Right atrium auricular region (tissue), 2 donors: ENCODE measurements at places on chromosomes 13 and 19. TPM values are rescaled to one million over a fixed set of nuclear protein-coding genes. Genes with fewer than 3 reads are reported as not detected.

The ZNRF4 gene
- total RNA-seq, result not detected

DNA sequence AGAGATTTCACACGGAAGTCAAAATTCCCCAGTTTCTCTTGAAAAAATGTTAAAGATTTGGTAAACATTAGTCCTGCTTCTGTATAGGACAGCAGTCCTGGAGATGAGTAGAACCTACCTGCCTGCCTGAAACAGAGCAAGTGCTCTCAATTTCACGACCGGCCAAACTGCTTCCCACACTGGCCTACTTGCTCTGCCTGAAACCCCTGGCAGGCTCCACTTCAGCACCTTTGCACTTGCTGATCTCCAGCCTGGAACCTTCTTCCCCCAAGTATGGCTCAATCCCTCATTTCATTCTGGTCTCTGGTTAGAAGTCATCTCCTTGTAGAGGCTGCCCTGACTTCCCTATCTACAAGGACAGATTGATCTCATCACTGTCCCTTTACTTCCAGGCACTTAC is 271.4 kb downstream of the DLEU7 start:
- no peak for DNase-seq

GRCh38 chr13:39407138-39407537 is 195.9 kb downstream of the LHFPL6 start:
- no peak for DNase-seq

The CEACAM7 gene
- not detected for total RNA-seq

GRCh38 chr13:25147638-25148401 is 24.3 kb downstream of the AMER2 start:
- DNase-seq, result no peak

The CYP4F3 gene
- not detected for total RNA-seq

DNA sequence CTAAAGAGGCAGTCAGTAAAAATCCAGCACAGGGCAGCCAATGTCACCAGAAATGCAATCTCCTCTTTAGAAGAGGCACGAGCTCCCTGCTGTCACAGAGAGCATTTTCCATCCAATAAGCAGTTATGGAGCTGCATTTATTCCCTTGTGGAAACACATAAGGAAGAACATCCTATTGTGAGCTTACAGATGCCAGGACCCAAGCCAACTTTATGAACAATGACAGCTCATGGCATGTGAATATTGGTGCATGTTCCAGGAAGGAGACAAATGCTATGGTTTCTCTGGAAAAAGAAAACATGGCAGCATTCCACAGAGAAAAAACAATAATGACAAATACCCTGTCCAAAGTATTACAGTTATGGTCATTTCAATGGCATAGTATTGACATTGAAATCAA is 955.6 kb downstream of the UQCRFS1 start:
- no peak for DNase-seq

The ZNF888 gene
- 0.74 TPM for total RNA-seq

The C19orf33 gene
- 18.9 TPM for total RNA-seq

DNA sequence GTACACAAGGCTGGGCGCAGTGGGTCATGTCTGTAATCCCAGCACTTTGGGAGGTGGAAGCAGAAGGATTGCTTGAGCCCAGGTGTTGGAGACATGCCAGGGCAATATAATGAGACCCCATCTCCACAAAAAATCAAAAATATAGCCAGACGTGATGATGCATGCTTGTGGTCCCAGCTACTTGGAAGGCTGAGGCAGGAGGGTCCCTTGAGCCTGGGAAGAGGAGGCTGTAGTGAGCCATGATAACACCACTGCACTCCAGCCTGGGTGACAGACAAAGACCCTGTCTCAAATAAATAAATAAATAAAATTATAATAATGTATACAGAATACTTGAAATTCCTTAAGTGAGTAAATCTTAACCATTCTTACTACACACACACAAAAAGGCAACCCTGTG is 127.7 kb downstream of the SPRY2 start:
- DNase-seq, result no peak

GRCh38 chr13:59144700-59145099 is 1019.0 kb downstream of the DIAPH3 start:
- DNase-seq, result no peak

DNA sequence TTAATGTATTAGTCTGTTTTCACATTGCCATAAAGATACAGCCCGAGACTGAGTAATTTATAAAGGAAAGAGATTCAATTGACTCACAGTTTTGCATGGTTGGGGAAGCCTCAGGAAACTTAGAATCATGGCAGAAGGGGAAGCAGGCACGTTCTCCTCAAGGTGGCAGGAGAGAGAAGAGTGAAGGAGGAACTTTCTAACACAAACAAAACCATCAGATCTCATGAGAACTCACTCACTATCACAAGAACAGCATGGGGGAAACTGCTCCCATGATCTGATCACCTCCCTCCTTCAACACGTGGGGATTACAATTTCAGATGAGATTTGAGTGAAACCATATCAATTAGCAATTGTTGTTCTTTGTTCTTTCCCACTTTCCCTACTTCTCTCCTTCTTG is 689.0 kb upstream of the SLITRK1 start:
- no peak for DNase-seq

DNA sequence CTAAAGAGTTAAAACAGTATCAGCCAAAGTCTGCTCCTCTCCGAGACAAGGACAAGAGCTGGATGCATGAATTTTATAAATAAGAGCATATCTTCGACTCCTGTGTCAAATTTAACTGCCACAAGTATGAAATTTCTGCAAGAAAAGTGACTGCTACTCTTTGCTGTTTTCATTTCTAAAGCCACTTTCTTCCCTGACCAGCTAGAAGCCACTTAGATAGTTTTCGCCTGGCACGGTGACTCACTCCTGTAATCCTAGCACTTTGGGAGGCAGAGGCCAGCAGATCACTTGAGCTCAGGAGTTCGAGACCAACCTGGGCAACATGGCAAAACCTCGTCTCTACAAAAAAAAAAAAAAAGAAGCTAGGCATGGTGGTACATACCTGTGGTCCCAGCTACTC is 61.3 kb downstream of the ENOX1 start:
- no peak for DNase-seq

- no peak for DNase-seq
These were observed 5.8 kb upstream of the OPA3 start for GRCh38 chr19:45590300-45591003.

- no peak for DNase-seq
These were observed 234.9 kb downstream of the TUBA3C start for GRCh38 chr13:18946738-18947137.

- no peak for DNase-seq
These were observed 34.9 kb upstream of the RCBTB2 start for GRCh38 chr13:48567515-48568369.

DNA sequence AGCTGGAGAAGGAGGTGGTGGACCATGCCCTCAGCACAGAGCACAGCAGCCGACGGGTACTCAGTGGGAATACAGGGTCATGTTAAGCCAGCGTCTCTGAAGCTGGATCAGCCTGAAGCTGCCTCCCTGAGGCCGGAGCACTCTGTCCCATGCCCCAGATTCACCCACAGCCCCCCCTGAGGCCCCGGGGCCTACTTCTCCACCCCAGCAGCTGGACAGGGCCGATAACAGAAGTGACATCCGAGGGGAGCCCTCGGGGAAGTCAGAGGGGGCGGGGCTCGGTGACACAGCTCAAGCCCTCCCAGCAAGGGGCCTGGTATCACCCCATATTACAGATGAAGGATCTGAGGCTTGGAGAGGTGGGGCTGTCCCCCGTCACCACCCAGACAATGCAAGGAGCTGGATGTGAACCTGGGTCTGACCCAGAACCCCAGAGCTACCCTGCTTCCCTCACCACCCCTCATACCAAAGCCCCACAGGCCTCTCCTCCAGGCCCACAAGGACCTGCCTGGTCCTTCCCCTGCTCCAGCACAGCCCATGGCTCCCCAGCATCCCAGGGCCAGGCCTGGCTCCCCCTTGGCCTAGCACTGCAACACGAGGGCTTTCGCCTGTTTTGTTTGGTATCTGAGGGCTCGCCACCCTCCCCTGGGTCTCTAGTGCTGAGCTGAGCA is 5.7 kb downstream of the R3HDM4 start:
- no peak for DNase-seq
